Right ventricle myocardium superior (tissue), 1 donor: ENCODE measurements at places on chromosomes 2 and 18. TPM values are rescaled to one million over a fixed set of nuclear protein-coding genes. Genes with fewer than 3 reads are reported as not detected.

SIGLEC15 gene
- total RNA-seq: not detected

DPYSL5 gene
- total RNA-seq: not detected

DSC3 gene
- not detected for total RNA-seq

HMSD gene
- total RNA-seq: 0.27 TPM

TMBIM1 gene
- 117 TPM for total RNA-seq

FSHR gene
- total RNA-seq: 0.46 TPM

SEH1L gene
- 17.3 TPM for total RNA-seq

CYBRD1 gene
- total RNA-seq: 58.3 TPM

IMMT gene
- total RNA-seq: 301 TPM

GRCh38 chr2:98883780-98884211 lies 52.2 kb downstream of the CRACDL start:
- DNase-seq: no peak

GRCh38 chr2:233084488-233084887 lies 24.3 kb downstream of the INPP5D start:
- peak; percentile 79 for DNase-seq

- DNase-seq: no peak
These were observed 62.5 kb upstream of the LPIN2 start for GRCh38 chr18:3075491-3075890.

GRCh38 chr2:9071584-9072124 lies 68.2 kb upstream of the MBOAT2 start:
- no peak for DNase-seq

DNA sequence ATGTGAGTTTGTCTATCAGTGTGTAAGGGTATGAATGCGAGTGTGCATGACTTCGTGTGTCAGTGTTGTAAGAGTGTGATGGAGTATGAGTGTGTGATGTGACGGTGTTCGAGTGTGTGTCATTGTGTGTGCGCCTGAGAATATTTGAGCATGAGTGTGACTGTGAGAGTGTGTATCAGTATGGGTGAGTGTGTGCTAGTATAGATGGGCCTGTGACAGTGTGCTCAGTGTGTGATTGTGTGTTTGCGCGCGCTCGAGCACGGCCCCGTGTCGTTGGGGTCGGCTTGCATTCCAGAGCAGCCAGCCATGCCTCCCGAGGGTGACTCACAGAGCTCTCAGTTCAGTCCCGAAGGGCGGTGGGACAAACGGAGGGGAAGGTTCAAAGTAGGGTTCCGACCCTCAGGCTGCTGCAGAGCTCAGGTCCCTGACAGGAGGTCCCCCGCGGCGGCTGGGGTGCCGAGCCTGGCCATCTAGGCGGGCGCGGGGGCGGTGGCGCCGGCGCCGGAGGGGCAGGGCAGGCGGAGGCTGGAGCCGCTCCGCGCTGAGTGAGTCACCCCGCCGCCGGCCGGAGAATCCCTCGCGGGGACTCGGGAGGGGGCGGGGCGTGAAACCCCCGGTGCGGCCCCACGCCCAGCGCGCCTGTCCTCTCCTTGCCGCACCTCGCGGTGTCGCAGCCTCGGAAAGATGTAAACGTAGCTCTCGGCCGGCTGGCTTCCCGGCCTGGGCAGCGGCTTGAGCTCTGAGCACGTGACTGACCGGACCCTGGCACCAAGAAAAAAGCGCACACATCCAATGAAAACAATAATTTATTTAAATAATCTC lies 3.8 kb downstream of the DLX2 start:
- no peak for DNase-seq

GRCh38 chr2:122539311-122539710 lies 783.9 kb downstream of the TSN start:
- no peak for DNase-seq

DNA sequence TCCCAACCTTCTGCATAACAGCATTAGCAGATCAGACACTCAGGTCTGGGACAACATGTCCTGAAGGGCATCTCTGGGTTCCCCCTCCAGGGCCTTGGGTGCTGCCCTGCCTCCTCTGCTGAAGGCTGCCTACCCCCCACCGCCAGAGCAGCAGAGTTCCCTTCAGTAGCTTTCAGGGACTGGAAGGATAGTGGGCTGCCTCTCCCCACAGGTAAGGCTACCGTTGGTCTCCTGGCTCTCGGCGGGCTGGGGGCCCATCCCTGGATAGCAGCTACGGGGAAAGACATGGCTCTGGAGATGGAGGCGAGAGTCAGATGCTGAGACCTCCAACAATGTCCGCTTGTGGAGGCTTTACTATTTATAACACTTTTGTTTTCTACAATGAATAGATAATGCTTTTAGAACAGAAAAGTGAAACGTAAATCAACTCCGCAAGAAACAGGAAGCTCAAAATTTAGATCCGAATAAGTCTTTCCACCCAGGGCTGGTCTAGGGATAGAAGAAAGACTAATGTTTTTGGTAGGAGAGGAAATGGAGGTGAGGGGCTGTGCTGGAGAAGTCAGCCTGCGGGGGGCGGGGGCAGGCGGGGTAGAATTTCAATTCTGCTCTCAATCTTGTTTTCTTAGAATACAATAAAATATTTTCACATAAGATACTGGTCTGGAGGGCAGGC lies 58.4 kb downstream of the ARL4C start:
- no peak for DNase-seq

DNA sequence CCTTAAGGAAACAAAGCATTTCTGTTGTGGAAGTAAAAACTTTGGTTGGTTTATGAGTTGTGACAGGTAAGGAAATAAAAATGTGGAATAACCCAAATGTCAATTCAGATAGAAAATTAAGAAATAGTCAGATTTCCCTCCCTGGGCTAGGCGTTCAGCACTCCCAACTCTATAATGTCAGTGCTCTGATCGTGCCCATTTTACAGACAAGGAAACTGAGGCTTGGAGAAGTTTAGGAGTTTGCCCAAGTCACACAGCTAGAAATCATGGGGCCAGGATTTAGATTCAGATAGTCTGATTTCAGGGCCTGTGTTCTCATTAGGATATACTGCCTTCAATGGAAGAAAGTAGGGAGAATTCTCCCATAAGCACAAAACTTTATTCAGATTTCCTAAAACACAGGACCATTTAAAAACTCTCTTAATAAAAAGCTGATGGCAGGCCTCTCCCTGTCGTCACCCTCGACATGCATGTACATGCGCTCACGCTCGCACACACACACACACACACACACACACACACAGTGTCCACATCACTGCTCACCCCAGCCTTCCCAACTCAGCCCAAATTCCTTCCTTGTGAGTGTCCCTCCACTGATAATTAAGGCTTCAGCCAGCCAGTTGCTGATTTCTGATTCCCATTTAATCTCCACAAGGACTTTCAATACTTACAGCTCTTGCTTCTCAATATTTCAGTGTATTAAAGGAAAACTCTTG lies 49.1 kb upstream of the SLC14A2 start:
- peak; percentile 65 for DNase-seq

DNA sequence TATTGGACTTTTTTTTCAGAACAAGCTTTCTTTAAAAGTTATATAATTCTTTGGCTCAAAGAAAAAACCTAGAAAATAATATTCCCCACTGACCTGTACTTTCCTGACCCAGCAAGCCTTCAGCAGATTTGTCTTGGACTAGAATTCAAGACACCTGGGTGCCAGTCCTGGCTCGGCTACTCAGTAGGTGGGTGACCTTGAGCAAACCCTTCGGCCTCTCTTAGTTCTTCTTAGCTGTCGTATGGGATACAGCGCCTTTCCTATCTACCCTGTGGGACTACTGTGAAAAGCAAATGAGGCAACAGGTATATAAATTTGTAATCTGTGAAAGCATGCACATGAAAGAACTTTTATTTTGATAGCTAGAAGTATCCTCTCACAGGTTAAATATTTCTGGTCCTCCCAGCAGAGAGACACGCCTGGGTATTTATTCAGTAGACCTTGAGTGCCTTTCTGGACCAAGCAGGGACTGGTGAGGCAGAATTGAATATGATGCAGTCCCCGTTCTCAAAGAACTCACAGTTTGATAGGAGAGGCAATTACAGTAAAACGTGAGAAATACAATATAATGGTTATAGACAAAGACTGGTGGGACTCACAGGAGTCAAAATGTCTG lies 69.4 kb upstream of the EPAS1 start:
- DNase-seq: no peak

DNA sequence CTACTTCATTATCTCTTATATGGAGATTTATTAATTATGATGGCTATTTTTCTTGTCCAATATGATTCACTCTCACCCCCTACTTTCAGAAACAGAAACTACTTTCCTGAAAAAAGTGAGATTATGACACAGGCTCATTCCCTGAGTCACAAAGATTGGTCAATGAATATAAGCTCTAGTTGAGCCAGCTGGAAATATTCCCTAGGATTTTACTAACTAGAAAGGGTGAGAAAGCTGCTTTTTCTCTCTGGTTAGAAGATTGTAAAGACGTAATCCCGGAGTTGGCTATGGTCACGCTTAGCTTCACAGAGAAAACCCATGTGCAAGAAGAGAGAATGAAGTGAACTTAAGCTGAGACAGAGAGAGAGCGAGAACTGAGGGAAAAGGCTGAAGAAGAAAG lies 223.7 kb upstream of the SMAD7 start:
- no peak for DNase-seq

GRCh38 chr18:23661735-23662308 lies 889 bp downstream of the ANKRD29 start:
- no peak for DNase-seq

DNA sequence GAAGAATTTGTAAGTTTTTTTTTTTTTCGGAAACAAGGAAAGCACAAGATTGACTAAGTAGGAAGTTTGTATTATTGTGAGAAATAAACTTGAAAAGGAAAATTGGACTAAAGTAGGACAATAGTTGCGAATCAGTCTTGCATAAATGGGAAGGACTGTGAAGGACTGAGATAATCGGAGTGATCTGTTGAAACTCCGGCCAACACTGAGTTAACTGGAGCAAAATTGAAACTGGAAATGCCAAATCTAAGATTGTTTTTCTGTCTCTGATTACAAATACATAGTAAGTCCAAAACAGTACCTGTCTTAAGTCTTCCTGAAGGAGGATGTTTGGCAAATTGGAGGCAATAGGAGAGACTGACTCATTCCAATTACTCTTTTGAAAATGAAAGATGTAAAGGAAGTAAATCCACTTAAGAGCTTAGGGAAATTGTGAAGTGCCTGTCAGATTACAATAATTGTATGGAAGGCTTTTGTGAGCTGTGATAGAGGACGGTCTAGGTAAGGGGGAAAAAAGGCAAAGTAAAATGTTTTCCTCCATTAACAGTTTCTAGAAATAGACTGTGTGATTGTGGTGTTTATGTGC lies 204.9 kb upstream of the CYRIA start:
- no peak for DNase-seq

GRCh38 chr2:128986867-128987268 lies 668.2 kb upstream of the HS6ST1 start:
- no peak for DNase-seq

DNA sequence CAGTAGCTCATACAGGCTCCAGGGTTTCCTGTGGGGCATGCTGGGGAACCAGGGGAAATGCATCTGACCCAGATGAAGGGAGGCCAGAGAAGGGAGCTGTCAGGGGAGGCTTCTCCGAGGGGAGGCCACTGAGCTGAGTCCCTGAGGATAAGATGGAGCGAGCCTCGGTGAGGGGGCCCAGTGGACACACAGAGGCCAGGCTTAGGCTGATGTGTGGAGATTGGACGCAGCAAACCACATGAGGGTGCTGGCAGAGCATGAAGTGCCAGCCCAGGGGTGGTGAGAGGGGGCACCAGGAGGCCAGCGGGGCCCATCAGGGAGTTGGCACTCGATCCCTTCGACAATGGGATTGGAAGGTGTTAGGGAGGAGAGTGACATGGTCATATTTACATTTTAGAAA lies 235.0 kb downstream of the KLHL29 start:
- no peak for DNase-seq

- peak; percentile 61 for DNase-seq
These were observed 453 bp downstream of the CABLES1 start for GRCh38 chr18:23135550-23136325.

- no peak for DNase-seq
These were observed 214.2 kb upstream of the ACVR2A start for GRCh38 chr2:147630585-147630984.

- no peak for DNase-seq
These were observed 50.9 kb downstream of the KDM3A start for GRCh38 chr2:86492048-86492453.

- no peak for DNase-seq
These were observed 191.3 kb downstream of the MYO1B start for GRCh38 chr2:191436368-191437055.

DNA sequence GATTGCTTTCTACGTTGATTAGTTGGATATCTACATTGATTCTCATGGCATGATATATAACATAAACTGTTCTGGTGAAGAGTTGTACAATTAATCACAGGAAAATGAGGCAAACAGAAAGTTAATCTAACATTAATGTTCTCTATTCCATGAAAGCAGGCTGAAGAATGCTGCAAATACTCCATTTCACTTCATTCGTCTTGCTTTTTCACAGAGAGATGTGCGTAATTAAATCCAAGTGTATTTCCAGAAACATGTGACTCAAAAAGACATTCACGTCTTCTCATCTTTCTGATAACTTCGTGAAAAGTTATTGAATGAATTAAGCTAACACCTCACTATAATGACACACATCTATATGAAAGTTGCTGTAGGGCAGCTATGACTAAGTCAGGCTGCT lies 1471.5 kb downstream of the DPP10 start:
- no peak for DNase-seq

DNA sequence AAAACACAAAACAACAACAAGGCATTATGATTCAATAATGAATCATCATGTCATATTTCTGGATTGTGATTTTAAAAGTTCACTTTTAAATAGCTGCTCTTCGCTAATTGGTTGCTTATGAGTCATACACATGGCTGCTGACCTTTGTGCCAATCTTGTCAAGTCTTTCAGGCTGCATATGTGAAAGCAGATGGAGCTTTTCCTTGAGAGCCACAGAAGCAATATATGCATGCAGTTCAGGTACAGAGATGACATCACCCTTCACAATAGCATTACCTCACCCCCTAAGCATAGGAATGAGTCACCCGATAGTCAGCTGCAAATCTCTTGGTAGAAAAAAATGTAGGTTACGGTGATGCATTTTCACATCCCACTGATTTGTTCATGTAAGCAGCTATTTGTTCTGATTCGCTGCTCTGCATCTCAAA lies 27.2 kb downstream of the EIF2AK3 start:
- DNase-seq: no peak

DNA sequence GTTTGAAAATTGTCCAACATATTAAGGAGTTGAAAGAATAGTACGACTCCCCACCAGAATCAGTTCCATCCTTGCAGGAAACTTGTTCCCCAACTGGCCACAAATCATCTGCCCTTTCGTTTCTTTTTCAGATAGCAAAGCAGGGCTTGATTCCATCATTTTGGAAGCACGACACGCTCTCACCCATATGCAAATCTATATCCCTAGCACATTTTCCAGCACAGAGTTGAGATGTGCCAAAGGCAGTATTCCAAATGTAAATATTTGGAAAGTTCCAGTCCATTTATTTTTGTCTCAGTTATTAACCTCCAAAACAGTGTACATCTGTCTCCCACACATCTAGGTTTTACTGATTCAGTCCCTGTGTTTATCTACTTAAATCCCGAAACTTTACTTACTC lies 128.8 kb upstream of the BCL2L11 start:
- no peak for DNase-seq

DNA sequence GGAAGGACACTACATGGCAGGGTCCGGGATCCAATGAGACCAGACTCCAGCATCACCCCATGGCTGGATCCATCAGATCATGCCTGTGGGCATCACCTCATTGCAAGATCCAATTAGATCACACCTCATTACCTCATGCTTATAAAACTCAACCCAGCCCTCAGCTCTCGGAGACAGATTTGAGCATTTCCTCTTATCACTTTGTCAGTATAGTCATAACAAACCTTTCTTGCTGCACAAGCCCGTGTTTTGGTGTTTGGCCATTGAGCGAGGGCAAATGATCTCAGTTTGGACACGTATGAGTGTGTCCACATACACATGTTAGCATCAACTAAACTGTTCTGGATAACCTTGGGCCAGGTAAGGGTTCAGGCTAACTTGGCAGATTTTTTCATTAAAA lies 58.8 kb downstream of the CCDC195 start:
- DNase-seq: no peak
